ENCODE measurements at places on chromosomes 16 and 17.

DNA sequence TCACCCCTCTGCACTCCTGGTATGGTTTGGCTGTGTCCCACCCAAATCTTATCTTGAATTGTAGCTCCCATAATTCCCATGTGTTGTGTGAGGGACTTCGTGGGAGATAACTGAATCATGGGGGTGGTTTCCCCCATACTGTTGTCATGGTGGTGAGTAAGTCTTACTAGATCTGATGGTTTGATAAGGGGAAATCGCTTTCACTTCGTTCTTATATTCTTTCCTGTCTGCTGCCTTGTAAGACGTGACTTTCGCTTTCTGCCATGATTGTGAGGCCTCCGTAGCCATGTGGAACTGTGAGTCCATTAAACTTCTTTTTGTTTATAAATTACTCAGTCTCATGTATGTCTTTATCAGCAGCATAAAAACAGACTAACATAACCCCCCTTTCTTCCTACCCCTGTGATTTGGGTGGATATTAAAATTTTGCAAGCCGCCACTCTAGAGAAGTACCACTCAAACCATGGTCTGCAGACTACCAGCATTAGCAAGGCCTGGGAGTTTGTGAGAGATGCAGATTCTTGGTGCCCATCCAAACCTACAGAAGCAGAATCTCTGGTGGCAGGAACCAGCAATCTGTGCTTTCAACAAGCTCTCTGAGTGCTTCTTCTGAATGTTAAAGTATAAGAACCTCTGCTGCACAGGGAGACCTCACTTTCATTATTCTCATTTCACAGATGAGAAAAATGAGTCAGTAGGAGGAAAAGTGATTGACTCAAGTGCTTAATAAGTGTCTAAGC lies 999.5 kb upstream of the EEF2KMT start:
- DNase-seq: no peak

DNA sequence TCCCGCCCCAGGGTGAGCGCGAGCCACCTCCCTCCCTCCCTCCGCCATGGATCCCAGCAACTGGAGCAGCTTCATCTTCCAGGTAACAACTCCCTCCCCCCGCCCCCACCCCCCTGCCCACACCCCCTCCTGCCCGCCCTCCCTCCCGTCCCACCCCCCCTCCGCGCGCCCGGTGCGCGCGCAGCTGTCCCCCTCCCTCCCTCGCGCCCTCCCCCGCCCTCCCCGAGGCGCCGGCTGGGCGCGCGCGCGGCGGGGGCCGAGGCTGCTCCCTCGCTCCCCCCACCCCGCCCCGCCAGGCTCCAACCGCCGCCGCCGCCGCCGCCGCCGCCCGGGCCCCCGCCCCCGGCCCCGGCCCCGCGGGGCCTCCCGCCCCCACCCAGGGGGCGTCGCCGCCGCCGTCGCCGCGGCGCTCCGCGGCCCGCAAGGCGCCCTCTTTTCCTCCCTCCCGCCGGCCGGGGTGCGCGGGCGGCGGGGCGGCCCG lies at the start of gene MAZ:
Gene MAZ, plus strand, starts transcription at position 431 of the 481 bp plus-strand sequence. CDS start 173 bp downstream, outside the sequence.
- no peak for DNase-seq

GRCh38 chr17:67689534-67690177 lies 28.1 kb upstream of the NOL11 start:
- no peak for DNase-seq

GRCh38 chr17:65175952-65176351 lies 38.8 kb downstream of the RGS9 start:
- no peak for DNase-seq

- DNase-seq: no peak
Observed at GRCh38 chr16:85090181-85090580, 22.1 kb downstream of the CIBAR2 start.

DNA sequence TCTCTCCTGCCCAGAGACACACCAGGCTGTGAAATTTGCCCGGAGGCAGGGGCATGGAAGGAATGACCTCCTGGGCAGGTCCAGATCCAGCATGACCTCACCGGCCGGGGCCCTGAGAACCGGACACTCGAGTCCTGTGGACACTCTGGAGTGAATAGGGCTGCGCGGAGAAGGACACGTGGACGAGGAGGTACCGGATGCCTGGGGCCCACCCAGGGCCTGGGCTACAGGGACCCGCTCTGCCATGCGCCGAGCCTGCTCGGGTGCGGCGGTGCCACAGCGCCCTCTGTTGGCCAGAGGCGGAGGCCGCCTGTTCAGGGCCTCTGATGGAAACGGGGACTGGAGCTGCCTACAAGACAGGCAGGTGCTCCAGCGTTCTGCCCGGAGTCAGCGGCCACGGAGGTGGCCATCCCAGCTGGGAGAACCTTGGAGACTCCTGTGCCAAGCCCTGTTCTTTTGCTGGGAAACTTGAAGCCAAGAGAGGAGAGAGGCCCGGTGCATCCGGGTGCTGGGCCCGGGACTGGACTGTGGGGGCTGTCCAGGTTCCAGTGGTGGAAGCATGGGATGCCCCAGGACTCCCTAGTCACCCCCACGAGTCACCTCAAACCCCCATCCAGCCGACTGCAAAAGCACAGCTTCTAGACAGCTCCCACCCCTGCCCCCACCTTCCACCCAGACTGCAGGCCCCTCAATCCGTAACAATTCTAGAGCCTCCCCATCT lies 19.3 kb upstream of the NXPH3 start:
- DNase-seq: peak; percentile 94

All from type B pancreatic cell (in vitro differentiated cells).